ENCODE measurements at places on chromosomes 1 and 21. TPM values are rescaled to one million over a fixed set of nuclear protein-coding genes. Genes with fewer than 3 reads are reported as not detected.

The IL19 gene
- not detected for total RNA-seq

The CELA3A gene
- total RNA-seq = not detected

The YIPF1 gene
- total RNA-seq = 20.9 TPM

The TAL1 gene
- total RNA-seq = not detected

All from airway epithelial cell (primary cell).